Left renal cortex interstitium (tissue), 4 donors: ENCODE measurements at places on chromosomes 7 and 10. TPM values are rescaled to one million over a fixed set of nuclear protein-coding genes. Genes with fewer than 3 reads are reported as not detected.

DNA sequence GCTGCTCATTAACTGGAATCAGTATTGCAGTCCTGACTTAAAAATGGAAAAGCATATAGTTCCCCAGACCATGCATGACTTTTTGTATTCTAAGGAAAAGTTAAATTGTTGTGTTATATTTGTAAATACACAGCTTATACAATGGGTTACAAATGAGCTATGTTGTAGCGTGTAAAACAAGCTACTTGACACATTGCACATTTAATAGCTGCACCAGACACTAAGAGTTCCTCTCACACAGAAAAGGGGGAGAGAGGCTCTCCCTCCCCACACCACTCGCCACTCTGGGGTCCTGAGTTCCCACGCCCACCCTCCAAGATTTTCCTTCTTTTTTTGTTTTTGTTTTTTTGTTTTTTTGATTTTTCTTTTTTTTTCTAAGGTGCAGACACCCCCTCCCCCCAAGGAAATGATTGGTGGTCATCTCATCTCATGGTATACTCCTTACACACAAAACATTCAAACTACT lies 6.3 kb downstream of the KLF6 start:
- DNase-seq: no peak

METTL27 gene
- 3.6 TPM for polyA plus RNA-seq

GRCh38 chr7:110157631-110158362 lies 933.1 kb upstream of the LRRN3 start:
- no peak for DNase-seq

RHBDD2 gene
- 66.9 TPM for polyA plus RNA-seq

DNA sequence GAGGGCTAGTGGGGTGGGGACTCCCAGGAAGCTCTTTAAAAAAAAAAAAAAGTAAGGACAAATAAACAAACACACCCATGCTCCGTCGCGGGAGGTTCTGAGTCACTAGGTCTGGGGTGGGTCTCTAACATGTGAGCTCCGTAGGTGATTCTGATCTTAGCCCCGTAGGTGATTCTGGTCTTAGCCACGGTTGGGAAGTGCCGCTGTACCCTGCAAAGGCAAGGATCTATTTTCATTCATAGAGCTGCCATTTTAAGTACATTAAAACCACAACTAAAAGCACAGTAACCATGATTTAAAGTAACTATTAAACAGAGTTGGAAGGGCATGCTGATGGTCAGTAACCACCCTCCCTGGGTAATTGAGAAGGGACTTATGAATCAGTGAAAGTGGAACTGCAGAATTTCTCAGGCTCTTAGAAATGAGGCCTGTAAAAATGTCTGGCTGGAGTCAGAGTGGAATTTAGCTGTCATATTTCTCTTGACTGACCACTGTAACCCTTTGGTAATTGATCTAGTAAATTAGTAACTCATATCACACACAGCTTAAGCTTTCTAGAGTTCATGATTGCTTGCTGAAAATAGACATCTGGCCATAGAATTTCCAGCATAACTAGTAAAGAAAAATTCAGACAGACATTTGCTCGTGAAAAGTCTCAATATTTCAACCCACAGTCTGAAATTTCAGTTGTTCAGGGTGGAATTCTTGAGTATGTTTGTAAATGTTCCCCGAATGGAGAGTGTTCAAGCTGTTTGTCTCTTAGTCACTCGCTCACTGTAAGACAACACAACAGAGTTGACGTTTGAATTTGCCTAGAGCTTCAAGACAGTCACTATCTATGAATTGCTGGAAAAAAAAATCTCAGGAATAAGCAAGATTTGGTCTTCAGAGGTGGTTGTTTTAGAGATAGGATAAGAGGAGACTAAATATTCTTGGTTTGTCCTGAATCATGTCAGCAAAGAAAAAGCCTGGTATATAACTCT lies 34.2 kb upstream of the TCF7L2 start:
- no peak for DNase-seq

- DNase-seq: peak; percentile 75
These were observed 26.5 kb downstream of the GTF2IRD1 start for GRCh38 chr7:74479961-74480829.

DNA sequence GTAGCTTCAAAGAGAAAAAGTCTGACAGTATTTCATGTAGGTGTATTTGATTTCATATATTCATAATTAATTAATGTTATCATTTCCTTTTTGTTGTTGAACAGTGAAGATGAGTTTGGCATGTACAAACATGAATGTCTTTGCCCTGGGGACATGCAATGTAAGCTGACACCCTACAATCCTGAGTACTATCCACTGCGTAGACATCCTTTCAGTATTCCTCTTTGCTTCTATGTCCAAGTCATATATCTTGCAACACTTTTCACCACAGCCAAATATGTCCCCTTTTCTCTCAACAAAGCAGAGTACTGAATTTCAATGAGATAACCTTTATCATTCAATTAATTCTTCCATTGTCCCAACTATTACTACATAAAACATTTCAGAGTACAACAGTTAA lies 93.6 kb downstream of the GPR37 start:
- DNase-seq: no peak

GRCh38 chr7:116828281-116828680 lies 34.1 kb upstream of the CAPZA2 start:
- no peak for DNase-seq

PNLIPRP2 gene
- polyA plus RNA-seq: not detected

MINDY4 gene
- polyA plus RNA-seq: 14.8 TPM

LRGUK gene
- polyA plus RNA-seq: 1.1 TPM

DNA sequence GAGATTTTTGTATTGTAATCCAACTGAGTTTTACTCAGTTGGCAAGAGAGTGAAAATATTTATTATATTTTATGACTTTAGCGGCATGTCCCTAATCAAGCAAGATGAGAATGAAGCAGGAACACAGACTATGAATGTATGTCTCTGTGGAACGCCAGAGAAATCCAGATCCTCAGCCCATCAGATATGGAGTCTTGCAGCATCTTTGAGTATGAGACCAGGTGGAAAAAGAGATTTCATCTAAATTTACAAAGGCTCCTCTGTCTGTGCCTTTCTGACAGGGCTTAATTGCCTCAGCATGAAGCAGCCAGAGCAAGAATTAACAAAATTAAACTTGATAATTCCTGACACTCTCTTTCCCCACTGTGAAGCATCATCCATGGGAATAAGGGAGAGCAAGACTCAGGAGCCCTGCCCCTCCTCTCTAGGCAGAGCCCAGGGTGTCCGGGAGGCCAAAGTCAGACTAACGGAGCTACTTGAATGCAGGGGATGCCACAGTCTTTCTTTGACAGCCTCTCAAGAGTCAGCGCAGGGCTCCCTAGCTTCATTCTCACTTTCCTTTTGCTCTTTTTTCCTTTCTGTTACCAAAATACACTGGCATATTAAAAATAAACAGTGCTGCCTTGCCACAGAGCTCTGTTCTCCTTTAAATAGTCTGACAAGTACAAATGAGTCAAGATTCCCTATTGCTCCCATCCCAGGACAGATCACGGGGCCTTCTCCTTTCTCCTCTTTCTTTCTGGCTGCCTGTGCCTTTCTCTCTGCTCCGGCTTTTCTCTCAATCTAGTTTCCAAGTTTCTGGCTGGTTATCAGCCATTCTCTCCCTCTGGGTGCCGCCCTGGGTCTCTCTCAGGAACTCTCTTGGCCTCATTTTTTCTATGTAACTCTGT lies 132.2 kb upstream of the INHBA start:
- DNase-seq: no peak
